Heart right ventricle (tissue), 16 donors: ENCODE measurements at places on chromosomes 4 and X. TPM values are rescaled to one million over a fixed set of nuclear protein-coding genes. Genes with fewer than 3 reads are reported as not detected.

GRCh38 chr4:18109676-18110075 is 88.1 kb upstream of the LCORL start:
- H3K36me3 ChIP-seq: no peaks in the 10 kb centered on the region
- no peaks in the 10 kb centered on the region for H3K27me3 ChIP-seq
- H3K4me3 ChIP-seq: no peak overlapping the region
- peaks cover 5% of the 10 kb centered on the region for H3K4me1 ChIP-seq
- DNase-seq: no peak

DNA sequence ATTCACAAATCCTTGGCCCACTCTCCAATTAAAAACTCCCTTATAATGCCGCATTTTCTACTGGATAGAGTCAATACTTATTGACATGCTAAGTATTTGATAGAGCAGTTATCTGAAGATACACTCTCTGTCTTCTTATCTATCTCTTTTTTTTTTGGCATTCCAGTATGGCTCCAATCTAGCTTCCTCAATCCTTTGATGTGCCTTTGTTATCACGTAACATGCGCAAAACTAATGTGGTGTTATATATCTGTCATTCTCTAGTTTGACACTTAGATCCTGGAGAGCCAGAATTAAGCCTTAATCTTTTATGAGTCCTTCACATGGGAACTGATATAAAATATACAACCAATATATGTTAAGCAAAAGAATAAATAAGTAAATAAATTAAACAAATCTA is 54.7 kb downstream of the VSIG4 start:
- no peak overlapping the region for H3K27ac ChIP-seq
- H3K27me3 ChIP-seq: peaks cover 44% of the 10 kb centered on the region
- H3K36me3 ChIP-seq: no peaks in the 10 kb centered on the region
- no peak overlapping the region for H3K4me3 ChIP-seq
- no peaks in the 10 kb centered on the region for H3K4me1 ChIP-seq

DNA sequence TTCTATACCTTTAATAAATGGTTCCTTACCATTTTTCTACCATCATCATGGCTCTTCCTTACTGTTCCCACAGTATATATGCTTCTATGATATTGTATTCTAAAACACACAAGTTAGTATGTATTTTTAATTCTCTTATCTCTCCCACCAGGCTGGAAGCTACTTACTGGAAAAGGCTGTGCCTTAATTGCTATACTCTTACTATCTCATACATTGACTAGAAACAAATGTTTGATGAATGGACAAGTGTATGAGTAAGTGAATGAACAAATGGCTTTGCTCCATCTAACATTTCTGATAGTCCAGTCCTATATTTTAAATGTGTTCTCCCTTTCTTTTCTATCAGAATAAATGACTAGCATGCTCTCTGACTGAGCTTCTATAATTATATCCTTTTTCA is 320.8 kb upstream of the RASGEF1B start:
- H3K27me3 ChIP-seq: no peaks in the 10 kb centered on the region
- H3K4me1 ChIP-seq: no peaks in the 10 kb centered on the region
- H3K27ac ChIP-seq: no peak overlapping the region
- no peak for DNase-seq
- H3K36me3 ChIP-seq: no peaks in the 10 kb centered on the region

- no peak for DNase-seq
- H3K4me1 ChIP-seq: no peaks in the 10 kb centered on the region
- no peaks in the 10 kb centered on the region for H3K27me3 ChIP-seq
- no peaks in the 10 kb centered on the region for H3K36me3 ChIP-seq
Observed at GRCh38 chr4:23956601-23957364, 66.9 kb upstream of the PPARGC1A start.

DNA sequence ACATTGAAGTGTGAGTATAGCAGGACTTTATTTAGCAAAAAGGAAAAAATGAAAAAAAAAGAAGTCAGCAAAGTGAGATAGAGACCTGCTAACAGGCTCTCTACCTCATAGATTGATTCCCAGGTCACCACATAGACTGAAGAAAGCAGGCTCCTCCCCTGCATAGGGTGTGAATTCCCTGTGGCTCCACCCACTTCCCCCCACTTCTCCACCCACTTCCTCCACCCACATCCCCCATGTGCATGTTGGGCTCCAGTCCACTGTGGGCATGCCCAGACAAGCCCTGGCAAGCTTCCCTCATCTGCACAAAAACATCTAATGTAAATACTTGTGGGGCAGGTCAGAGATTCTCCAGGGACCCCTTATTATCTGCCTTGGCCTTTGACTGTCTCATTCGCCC is 97.8 kb downstream of the TMEM47 start:
- no peaks in the 10 kb centered on the region for H3K4me1 ChIP-seq
- no peaks in the 10 kb centered on the region for H3K27me3 ChIP-seq

DNA sequence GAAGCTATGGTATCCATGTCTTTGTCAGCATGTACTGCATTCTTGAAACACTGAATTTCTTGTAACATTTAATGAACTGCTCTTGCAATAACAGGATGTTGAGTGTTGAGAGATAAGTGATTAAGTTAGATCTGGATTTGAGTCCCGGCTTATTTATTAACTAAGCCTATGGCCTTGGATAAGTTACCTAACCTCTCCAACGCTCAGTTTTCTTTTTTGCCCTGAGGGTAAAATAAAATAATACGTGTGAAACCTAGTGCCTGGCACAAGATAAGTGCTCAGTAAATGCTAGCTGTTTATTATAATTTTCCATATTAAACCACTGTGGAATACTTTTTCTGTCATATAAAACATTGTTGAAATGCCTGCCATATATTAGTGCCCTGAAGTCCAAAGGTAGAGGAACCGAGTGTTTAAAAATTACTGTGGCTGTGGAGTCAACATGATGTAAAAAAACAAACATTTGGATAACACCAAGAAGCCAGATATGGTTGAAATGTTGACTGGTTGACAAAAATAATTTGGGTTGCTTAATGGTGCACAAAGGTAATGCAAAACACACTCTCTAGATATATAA is 58.6 kb upstream of the ALB start:
- H3K27ac ChIP-seq: no peak overlapping the region
- no peaks in the 10 kb centered on the region for H3K4me1 ChIP-seq
- H3K27me3 ChIP-seq: peaks cover 6% of the 10 kb centered on the region
- no peak for DNase-seq
- no peaks in the 10 kb centered on the region for H3K36me3 ChIP-seq

- no peak overlapping the region for H3K27ac ChIP-seq
- no peaks in the 10 kb centered on the region for H3K27me3 ChIP-seq
- H3K4me3 ChIP-seq: no peak overlapping the region
- no peak for DNase-seq
- H3K4me1 ChIP-seq: no peaks in the 10 kb centered on the region
- no peaks in the 10 kb centered on the region for H3K36me3 ChIP-seq
Observed at GRCh38 chrX:110051559-110051958, 48.6 kb downstream of the TMEM164 start.

- no peak overlapping the region for H3K4me3 ChIP-seq
- DNase-seq: no peak
- H3K36me3 ChIP-seq: no peaks in the 10 kb centered on the region
- no peak overlapping the region for H3K27ac ChIP-seq
Observed at GRCh38 chr4:73434311-73434710, 1.7 kb upstream of the AFP start.

DNA sequence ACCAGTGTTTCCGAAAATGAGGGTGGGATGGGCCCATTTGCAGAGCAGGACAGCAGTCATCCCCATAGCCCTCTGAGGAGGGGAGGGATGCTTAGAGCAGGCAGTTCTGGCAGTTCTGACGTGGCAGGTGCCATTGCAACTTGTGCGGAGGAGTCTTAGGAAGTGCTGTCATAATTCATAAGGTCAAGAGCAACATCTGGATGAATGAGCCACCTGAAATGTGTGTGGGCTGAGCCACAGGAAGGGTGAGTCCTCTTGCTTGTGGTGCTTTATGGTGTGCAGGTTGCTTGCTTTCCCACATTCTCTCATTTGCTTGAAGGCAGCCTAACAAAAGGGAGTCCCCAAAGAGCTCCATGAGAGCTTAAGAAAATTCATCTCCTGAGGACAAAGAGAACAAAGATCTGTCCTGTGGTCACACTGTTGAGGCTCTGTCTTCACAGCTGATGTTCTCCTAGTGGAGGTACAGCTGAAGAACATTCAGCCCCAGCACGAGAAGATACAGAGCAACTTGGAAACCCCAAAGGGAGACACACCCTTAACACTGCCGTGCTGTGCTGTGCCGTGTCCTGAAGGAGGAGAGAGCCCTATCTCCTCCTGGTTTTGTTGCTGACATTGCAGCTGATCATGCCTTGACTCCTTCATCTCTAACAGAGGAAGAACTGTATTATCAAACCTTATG is 60.3 kb downstream of the DLG3 start:
- no peak overlapping the region for H3K4me3 ChIP-seq
- H3K27me3 ChIP-seq: no peaks in the 10 kb centered on the region
- peaks cover 33% of the 10 kb centered on the region for H3K36me3 ChIP-seq

- H3K27ac ChIP-seq: no peak overlapping the region
- no peaks in the 10 kb centered on the region for H3K27me3 ChIP-seq
- DNase-seq: no peak
- no peaks in the 10 kb centered on the region for H3K4me1 ChIP-seq
Observed at GRCh38 chr4:130738233-130738632, 1642.3 kb downstream of the C4orf33 start.

DNA sequence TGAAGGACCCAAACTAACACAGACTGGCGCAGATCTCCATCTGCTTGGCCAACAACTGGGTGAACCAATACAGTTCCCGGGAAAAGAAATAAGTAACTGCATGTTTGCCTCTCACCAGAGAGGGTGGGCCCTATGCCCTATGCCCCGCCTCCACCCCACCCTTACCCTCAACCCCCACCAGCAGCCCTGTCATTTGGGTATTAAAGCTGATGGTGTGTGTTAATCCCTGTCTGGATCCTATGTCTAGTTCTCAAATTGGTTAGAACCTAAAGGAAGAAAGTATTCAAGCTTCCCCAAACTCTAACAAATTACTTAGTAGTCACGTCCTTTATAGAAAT is 19.0 kb downstream of the SMPX start:
- no peaks in the 10 kb centered on the region for H3K27me3 ChIP-seq
- H3K36me3 ChIP-seq: no peaks in the 10 kb centered on the region
- H3K4me3 ChIP-seq: no peak overlapping the region
- no peak overlapping the region for H3K27ac ChIP-seq
- peaks cover 38% of the 10 kb centered on the region for H3K4me1 ChIP-seq

- H3K36me3 ChIP-seq: no peaks in the 10 kb centered on the region
- no peak overlapping the region for H3K4me3 ChIP-seq
- no peaks in the 10 kb centered on the region for H3K27me3 ChIP-seq
- no peak for DNase-seq
Observed at GRCh38 chrX:24133312-24133711, 16.2 kb upstream of the ZFX start.

- H3K4me1 ChIP-seq: no peaks in the 10 kb centered on the region
- no peak overlapping the region for H3K4me3 ChIP-seq
- H3K27me3 ChIP-seq: no peaks in the 10 kb centered on the region
- H3K36me3 ChIP-seq: no peaks in the 10 kb centered on the region
- no peak overlapping the region for H3K27ac ChIP-seq
- DNase-seq: no peak
Observed at GRCh38 chr4:156628858-156629257, 342.7 kb downstream of the PDGFC start.

DNA sequence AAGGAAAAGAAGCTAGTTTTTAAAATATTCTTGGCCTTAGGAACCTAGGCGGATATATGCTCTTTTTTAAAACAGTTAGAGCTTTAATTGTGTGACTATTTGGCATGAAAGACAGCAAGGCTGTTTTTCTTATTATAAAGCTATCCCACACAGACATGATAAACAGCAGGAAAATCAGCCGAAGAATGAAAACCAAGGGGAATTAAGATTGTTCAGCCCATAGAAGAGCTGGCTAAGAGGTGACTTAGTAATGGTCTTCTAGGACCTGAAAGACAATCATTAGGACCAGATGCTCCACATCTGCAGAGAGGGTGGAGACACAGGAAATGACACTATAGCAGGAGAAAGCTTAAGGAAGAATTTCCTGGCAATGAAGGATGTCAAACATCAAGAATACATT is 171.4 kb upstream of the NRK start:
- no peak overlapping the region for H3K27ac ChIP-seq
- no peaks in the 10 kb centered on the region for H3K4me1 ChIP-seq
- no peaks in the 10 kb centered on the region for H3K36me3 ChIP-seq
- no peaks in the 10 kb centered on the region for H3K27me3 ChIP-seq
- DNase-seq: no peak

The NAT8L gene
- 0.87 TPM for total RNA-seq

The MAGEB1 gene
- not detected for total RNA-seq
